Fibroblast of gingiva (primary cell): ENCODE measurements at places on chromosomes 4 and X.

- no peak for DNase-seq
Measured at GRCh38 chr4:157300701-157301100, 80.2 kb downstream of the GRIA2 start.

GRCh38 chrX:45513042-45513441 lies 312.4 kb upstream of the DIPK2B start:
- no peak for DNase-seq

- no peak for DNase-seq
Measured at GRCh38 chrX:118577041-118577440, 81.4 kb downstream of the DOCK11 start.

DNA sequence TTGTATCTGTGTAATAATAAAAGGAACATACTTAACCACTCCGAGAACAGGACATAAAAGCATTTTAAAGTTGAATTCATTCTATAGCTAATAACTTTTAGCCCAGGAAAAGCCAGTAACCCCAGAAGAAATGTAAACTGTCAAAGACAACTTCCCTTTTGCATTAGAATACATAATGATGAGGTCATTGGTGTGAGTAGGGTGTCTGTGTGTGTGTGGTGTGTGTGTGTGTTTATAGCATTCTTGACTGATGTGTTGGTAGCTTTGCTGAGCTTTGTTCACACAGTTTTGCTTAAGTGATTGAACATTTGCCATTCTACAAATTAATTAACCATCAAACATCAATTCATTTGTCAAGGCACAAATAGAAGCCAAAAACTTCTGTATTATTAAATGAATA lies 559.6 kb downstream of the ARAP2 start:
- DNase-seq = no peak

DNA sequence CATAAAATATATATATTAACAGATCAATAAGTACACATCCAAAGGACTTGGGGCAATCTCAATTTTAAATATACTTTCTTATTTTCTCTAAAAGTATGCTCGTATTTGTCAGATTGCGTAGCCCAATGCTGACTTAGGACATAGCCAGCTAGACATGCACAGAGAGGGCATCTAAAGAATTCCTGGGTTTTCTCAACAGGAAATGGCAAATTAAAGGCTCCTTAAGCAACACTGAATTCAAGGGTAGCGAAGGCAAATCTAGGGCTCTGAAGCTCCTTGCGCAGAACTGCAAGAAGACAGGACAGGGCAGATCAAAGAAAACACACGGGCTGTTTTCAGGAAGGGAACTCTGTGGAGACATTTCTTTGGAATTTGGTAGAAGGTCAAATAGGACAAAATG lies 94.6 kb upstream of the FTHL17 start:
- no peak for DNase-seq

GRCh38 chr4:47505666-47506065 lies 20.6 kb downstream of the ATP10D start:
- DNase-seq = peak; percentile 62

DNA sequence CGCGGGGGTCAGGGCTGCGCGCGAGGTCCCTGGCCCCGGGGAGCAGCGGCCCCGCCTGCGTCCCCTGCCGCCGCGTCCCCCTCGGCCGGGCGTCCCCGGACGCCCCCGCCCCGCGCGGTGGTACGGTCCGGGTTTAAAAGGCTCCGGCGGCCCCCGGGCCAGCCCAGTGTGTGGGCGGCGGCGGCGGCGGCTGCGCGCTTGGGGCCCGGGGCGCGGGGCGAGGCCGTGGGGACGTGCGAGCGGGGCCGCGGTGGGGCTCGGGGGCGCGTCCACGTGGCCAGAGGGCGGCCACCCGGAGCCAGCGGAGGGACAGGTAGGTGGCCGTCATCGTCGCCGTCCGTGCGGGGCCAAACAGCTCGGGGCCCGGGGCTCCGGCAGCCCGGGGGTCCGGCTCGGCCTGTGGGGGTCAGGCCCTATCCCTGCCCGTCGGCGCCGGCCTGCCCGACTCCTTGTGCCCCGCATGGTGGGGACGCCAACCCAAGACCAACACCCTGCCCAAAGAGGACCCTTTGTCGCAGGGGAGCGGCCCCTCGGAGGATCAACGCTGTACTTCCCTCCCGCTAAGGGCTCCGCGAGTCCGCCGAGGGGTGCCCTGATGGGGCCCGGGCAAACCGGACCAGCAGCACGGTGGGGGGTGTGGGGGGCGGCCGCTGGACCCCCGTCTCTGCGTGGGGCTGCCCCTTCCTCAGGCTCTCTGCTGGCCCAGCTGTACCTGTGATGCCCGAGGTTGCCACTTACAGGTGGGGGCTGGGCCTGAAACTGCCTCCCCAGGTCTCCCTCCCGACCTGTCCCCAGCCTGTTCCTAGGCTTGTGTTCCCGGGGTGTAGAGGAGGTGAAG lies at the start of gene PLXNA3:
TSS of gene PLXNA3 (plus strand) at position 166 of the 838 bp plus-strand sequence. CDS start 1,903 bp downstream, outside the sequence.
- peak; percentile 31 for DNase-seq

DNA sequence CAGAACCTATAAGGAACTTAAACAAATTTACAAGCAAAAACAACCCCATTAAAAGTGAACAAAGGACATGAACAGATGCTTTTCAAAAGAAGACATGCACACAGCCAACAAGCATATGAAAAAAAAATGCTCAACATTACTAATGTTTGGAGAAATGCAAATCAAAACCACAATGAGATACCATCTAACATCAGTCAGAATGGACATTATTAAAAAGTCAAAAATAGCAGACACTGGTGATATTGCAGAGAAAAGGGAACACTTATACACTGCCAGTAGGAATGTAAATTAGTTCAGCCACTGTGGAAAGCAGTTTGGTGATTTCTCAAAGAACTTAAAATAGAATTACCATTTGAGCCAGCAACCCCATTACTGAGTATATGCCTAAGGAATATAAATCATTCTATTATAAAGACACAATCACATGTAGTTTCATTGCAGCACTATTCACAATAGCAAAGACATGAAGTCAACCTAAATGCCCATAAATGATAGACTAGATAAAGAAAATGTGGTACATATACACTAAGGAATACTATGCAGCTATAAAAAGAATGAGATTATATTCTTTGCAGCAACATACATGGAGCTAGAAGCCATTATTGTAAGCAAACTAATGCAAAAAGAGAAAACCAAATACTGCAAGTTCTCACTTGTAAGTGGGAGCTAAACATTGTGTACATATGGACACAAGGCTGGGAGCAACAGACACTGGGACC lies 1509.4 kb downstream of the TECRL start:
- DNase-seq = no peak

DNA sequence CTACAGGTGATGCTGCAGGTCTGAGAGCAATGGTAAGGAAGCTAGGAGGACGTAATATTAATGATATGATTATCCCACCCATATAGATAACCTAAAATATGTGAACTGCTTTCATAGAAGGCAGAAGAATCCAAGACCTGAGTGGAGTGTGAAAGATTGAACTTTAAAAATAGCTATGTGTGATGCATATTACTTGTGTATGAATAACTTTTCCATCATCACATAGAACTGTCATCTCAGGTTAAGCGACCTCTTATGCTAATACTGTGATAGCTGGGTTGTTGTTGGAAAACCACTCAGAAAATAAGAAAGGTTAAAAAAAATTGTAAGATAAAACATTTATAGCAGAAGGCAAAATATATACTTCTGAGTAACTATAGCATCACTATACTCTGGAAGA lies 90.3 kb downstream of the SLC4A4 start:
- DNase-seq = no peak

GRCh38 chrX:100687128-100687527 lies 43.1 kb downstream of the SRPX2 start:
- no peak for DNase-seq

- DNase-seq = peak; percentile 34
Measured at GRCh38 chr4:102174719-102175189, 170.5 kb downstream of the SLC39A8 start.

DNA sequence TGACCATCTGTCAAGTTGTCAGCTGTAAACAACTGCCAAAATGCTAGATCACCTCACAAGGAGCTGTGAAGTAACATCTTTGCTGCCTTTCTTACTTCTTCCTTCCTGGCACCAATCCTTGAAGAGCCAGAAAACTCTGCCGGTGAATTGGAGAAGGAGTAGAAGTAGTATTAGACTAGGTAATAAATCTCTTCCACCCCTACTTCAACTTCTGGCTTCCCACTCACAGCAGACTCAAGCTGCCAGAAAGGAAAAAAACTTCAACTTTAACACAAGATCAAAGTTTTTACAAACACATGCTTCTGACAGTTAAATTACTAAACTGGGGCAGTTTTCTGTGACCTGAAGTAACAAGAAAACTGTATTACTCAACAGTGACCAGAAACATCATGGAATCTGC lies 164.7 kb upstream of the SLC7A11 start:
- DNase-seq = no peak

- DNase-seq = no peak
Measured at GRCh38 chr4:102447413-102447812, 53.7 kb upstream of the NFKB1 start.

GRCh38 chrX:112654871-112655270 lies 24.9 kb downstream of the LHFPL1 start:
- DNase-seq = peak; percentile 21

GRCh38 chr4:184514121-184514988 lies 40.0 kb upstream of the IRF2 start:
- DNase-seq = peak; percentile 85

DNA sequence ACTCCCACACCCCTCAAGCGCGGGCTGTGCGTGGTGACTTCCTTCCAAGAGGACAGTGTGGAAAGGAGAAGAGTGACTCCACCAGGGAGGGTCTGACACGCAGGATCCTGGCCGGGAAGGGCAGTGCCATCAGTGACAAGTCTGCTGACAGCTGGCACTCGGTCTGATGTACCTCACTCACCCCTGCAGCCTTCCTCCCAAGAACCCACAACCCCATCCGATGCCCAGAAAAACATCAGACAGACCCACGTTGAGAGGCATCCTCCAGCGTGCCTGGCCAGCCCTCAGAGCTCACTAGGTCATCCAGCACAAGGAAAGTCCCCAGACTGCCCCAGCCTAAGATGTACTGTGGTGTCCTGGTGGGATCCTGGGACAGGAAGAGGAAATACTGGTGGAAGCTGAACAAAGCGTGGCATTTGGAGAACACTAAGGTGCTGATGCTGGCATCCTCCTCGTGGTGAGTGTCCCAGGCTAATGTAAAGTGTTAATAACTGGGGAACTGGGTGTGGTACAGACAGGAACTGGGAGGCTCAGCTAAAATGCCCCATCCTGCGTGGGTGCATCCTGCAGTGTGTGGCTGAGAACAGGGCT lies 200.0 kb upstream of the PSAPL1 start:
- no peak for DNase-seq

GRCh38 chrX:101619364-101619763 lies 1.6 kb upstream of the ARMCX6 start:
- DNase-seq = no peak

- DNase-seq = peak; percentile 59
Measured at GRCh38 chr4:32135642-32136041, 1415.5 kb downstream of the PCDH7 start.

- no peak for DNase-seq
Measured at GRCh38 chr4:147924604-147925412, 192.9 kb downstream of the ARHGAP10 start.

DNA sequence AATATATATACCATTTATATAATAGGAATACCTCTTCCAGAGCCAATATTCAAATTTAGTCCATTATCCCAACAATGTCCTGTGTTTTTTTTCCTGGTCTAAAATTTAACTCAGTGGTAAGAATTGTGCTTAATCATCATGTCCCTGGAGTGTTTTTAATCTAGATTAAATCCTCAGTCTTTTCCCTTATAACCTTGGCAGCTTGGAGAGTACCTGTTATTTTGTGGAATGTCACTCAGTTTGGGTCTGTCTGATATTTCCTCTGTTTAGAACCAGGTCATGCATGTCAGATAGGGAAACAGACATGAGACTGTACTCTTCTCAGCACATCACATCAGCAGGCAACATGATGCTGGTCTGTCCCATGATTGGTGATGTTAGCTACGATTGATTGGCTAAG lies 96.6 kb downstream of the HPGD start:
- no peak for DNase-seq

DNA sequence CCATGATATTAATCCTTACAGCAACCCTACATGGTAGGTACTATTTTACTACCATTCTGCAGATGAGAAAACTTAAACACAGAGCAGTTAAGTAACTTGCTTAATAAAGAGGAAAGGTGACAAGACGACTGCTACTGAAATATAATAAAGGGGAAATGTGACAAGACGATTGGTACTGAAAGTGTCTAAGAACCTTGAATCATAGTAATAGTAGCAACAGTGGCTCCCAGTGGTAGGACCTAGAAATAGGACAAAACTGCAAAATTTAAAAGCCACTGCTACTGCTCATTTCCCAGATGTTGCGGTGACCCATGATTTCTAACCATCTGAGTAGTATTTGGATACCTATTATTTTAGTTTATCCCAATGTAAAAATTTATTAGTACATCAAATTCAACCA lies 89.5 kb downstream of the TASL start:
- peak; percentile 2 for DNase-seq

- no peak for DNase-seq
Measured at GRCh38 chr4:4344915-4345527, 41.9 kb upstream of the NSG1 start.

DNA sequence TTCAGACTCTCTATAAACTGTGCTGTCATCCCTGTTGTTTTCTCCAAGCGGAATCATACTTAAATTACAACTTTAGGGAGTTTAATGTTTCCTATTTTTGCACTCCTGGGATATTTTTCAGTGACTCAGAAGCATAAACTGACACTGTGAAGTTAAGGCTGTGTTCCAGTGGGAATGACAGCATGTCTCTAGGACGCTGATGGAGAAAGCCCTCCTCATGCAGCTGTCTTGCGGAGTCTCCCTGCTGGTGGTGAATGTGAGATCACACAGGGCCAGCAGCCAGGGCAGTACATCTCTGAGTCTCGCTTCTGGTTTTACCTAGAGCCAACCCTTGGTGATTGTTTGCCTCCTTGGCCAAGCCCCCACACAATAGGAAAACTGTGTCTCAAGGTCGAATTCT lies 53.3 kb downstream of the NFKB1 start:
- DNase-seq = peak; percentile 57

DNA sequence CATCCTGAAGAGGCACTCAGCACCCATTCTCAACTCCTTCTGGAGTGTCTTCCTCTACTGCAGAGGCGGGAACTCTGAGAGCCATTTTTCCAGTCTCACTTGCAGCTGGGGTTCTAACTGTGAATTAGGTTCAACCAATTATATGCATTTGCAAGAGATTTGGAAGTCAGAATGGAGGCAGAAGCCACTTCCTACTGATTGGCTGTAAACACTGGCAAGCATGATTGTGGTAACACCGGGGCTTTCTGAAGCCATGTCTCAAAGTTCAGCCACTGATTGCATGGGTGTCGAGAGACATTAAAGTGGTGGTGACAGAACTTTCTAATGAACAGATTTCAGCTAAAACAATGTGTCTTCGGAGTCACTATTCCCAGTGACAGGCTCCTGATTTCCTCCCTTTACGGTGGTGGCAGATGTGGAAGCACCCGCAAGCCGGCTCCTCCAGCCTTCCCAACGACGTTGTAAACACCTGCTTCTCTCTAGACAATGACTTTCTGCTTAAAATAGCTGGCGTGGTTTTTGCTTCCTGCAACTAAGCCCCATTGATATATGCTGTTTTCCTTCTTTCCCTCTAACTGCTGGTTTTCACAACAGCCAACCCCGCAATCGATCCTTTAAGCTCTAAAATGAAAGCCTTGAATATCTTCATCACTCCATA lies 92.0 kb downstream of the IRF2 start:
- DNase-seq = no peak

- no peak for DNase-seq
Measured at GRCh38 chrX:65072590-65072989, 96.3 kb upstream of the ZC4H2 start.
